ENCODE measurements at places on chromosomes 1 and 21.
A peak's percentile ranks its signal among the peaks of the same experiment; 100 is the strongest.

DNA sequence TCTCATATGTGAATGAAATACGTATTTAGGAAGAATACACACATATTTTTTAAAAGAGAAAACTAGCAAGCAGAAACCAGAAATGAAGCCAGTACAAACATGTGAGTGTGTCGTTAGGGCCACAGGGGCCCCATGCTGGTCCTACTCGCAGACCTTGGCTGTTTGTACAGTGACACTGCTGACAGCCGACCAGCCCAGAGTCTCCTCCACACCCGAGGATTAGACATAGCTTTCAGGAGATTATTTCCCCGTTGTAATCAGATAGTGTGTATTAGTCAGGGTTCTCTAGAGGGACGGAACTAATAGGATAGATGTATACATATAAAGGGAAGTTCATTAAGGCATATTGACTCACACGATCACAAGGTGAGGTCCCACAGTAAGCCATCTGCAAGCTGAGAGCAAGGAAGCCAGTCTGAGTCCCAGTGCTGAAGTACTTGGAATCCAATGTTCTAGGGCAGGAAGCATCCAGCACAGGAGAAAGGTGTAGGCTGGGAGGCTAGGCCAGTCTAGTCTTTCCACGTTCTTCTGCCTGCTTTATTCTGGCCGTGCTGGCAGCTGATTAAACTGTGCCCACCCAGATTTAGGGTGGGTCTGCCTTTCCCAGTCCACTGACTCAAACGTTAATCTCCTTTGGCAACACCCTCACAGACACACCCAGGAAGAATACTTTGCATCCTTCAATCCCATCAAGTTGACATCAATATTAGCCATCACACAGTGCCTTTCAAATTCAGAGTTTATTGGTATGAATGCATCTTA lies 51.2 kb downstream of the DIP2A start:
- peak; percentile 37 for DNase-seq

- no peak for DNase-seq
Observed at GRCh38 chr1:223386013-223386412, 7.2 kb upstream of the CCDC185 start.

DNA sequence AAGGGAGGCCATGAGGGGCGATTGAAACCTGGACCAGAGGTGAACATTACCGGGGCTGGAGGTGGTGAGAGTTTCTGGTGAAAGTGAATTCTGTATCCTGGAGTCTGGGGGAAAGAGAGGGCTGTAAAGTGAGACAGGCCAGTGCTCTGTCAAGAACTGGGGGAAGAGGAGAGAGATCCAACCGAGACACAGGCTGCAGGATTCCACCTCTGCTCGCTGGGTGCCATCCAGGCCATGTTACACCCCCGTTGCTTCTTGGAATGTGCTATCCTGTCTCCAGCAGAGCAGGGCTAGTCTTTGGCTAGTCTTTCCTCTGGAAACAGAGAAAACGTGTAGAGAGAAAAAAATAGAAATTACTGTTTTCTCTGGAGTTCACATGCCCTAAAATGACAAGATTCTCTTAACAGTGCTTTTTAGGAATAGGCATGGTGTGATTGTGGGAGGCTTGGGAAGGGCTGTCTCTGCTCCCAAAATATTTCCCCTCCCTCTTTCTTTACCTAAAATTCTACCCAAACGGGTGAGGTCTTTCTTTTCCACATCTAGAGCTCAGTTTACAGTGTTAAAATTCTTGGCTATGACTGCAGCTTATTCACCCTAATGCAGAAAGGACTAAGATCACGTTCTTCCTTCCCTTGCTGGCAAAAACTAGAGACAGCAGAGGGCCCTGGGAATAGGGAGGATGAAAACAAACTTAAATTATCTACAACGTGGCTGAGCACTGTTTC lies 16.5 kb upstream of the OVAAL start:
- DNase-seq = no peak

GRCh38 chr1:53956308-53957168 lies 10.4 kb downstream of the LRRC42 start:
- DNase-seq = no peak

DNA sequence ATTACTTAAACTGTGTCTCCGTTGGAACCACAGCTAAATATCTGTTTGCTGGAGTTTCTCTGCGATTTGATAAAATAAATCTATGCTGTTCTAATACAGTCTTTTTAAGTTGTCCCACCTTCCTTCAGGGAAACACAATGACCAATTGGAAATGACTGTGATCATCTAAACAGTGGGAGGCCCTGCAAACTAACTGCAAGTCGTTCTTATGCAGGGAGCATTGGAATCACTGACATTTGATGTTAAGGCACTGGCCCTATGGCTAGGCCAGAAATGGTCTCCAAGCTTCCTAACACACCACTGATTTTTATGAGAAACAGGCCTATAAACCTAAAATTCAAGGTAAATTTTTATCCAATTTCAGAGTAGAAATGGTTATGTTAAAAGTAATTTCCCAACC lies 645.2 kb downstream of the LMO4 start:
- no peak for DNase-seq

- no peak for DNase-seq
Observed at GRCh38 chr1:238152119-238152518, 261.4 kb upstream of the ZP4 start.

DNA sequence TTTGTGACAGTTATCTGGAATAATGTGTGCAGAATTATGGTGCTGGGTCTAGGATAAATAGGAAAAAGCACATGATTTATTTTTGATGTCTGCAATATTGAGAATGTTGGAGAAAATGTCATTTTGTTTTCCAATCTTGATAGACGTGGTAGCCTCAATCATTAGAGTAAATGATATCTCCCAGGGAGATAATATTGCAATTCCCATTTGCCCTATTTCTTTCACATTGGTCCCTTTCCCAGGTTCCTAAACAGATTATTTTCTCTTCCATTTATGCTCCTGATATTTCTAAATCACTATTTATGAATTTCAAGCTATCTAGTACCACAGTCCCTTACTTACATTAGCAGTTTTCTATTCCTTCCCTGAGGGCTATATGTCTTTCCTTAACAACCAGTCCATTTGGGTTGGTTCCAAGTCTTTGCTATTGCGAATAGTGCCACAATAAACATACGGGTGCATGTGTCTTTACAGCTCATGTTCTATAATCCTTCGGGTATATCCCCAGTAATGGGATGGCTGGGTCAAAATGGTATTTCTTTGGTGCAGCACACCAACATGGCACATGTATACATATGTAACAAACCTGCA lies 447.3 kb downstream of the PLA2G4A start:
- DNase-seq = no peak

GRCh38 chr1:2921970-2922686 lies 99.1 kb upstream of the ACTRT2 start:
- DNase-seq = peak; percentile 40

DNA sequence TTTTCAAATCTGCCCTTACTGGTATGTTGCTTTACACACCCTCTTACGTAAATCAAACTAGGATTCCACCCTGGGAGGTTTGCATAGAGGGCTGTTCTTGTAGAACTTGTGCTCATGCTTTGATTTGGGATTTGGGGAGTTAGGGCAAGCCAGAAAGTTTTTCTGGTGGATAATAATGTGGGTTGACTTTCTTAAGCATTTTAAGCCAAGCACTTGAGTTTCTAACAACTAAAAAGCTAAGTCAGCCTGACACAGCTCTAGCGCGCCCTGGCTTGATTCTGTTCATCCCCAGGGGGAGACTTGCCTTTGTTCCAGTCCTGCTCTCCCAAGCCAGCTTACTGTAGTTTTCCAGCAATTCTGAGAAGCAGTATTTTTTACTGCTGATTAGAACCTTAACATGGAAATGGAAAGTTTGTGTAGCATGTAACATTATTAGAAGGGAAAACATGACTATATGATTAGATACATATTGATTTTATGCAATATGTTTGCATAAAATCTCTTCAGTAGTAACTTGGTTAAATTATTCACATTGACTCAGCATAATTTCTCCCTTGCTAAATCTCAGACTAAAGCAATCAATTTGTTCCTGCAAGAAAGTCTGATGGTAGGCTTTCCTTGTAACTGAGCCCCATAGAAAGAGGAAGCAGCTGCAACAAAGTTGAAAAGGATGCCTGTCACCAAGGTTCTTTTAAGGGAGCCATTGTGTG lies 11.0 kb upstream of the PGD start:
- DNase-seq = peak; percentile 74

GRCh38 chr1:100718581-100718980 lies 961 bp upstream of the VCAM1 start:
- DNase-seq = no peak

- peak; percentile 6 for DNase-seq
Observed at GRCh38 chr1:75952016-75952415, 19.8 kb upstream of the ASB17 start.

GRCh38 chr1:103256490-103256889 lies 148.2 kb upstream of the COL11A1 start:
- no peak for DNase-seq

DNA sequence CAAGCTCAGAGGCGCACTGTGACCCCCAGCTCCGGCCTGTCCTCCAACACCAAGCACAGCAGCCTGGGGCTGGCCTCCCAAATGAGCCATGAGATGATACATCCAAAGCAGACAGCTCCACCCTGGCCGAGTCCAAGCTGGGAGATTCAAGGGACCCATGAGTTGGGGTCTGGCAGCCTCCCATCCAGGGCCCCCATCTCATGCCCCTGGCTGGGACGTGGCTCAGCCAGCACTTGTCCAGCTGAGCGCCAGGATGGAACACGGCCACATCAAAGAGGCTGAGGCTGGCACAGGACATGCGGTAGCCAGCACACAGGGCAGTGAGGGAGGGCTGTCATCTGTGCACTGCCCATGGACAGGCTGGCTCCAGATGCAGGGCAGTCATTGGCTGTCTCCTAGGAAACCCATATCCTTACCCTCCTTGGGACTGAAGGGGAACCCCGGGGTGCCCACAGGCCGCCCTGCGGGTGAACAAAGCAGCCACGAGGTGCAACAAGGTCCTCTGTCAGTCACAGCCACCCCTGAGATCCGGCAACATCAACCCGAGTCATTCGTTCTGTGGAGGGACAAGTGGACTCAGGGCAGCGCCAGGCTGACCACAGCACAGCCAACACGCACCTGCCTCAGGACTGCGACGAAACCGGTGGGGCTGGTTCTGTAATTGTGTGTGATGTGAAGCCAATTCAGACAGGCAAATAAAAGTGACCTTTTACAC lies 29.1 kb downstream of the SLC19A1 start:
- no peak for DNase-seq

- DNase-seq = no peak
Observed at GRCh38 chr1:201094832-201095231, 17.4 kb downstream of the CACNA1S start.

- no peak for DNase-seq
Observed at GRCh38 chr1:231390071-231390470, 32.0 kb downstream of the EGLN1 start.

GRCh38 chr1:183559061-183559460 lies 31.2 kb downstream of the NCF2 start:
- DNase-seq = no peak

- DNase-seq = no peak
Observed at GRCh38 chr1:116738673-116739370, 15.4 kb upstream of the CD2 start.

DNA sequence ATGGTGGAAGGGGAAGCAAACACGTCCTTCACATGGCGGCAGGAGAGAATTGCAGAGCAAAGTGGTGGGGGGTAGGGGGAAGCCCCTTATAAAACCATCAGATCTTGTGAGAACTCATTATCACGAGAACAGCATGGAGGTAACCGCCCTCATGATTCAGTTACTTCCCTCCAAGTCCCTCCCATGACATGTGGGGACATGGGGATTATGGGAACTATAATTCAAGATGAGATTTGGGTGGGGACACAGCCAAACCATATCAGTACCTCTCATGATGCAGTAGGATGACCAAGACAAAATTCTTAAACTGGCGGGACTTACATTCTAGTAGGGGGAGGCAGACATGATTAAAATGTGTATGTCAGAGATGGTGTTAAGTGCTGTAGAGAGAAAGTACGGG lies 38.8 kb downstream of the WNT4 start:
- DNase-seq = peak; percentile 54

DNA sequence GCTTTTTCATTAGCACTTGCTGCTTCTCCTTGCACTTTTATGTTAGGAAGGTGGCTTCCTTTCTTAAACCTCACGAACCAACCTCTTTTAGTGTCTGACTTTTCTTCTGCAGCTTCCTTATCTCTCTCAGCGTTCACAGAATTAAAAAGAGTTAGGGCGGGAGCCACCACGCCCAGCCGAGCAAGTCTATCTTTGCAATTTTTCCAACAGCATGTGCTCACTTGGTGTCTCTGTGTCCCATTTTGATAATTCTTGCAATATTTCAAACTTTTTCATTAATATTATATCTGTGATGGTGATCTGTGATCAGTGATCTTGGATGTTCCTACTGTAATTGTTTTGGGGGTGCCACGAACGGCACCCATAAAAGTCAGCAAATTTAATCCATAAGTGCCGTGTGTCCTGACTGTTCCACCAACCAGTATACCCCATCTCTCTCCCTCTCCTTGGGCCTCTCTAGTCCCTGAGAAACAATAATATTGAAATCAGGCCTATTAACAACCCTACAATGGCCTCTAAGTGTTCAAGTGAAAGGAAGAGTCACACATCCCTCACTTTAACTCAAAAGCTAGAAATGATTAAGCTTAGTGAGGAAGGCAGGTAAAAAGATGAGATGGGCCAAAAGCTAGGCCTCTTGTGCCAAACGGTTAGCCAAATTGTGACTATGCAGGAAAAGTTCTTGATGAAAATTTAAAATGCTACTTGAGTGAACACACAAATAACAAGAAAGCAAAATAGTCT lies 15.9 kb upstream of the ITPKB start:
- peak; percentile 92 for DNase-seq

DNA sequence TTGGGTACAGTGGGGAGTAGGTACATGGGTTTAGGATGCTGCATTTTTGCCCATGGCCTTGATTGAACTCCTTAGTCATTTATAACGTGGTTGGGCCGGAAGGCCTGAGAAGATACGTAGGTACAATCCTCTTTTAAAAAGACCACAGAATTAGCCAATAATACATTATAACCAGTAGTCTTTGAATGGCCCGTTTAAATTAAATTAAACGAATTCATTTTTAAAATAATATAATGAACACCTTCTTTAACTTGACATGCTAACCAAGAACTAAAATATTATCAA lies 20.1 kb upstream of the ADAR start:
- no peak for DNase-seq

DNA sequence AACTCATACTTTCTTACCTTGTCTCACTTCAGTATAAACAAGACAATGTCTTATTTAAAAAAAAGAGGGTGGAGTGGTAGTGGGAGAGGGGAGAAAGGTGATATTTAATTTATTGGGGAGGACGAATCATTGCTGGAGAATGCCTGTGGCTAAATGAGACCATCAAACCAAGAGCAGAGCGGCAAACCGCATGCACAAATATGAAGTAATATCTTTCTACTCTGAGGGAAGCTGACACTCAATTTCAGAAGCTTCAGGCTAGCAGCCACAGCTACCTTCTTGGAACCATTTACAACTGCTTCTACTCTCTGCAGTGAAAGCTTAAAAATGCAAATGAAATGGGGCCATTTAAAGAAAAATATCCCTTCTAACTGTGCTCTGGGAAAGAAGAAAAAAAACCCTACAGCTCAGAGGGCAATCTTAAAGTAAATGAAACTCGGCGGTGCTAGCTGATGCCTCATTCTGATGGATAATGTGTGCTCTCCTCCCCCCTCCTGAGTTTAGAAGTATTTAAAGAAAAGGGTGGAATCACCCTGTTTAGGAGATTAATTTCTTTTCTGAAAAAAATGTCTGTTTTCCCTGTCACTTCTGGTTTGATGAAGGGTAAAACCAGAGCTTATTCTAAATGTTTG lies 178.2 kb upstream of the CAMK1G start:
- DNase-seq = no peak

GRCh38 chr1:207752456-207752998 lies 673 bp downstream of the CD46 start:
- DNase-seq = peak; percentile 51

GRCh38 chr21:42079939-42080787 lies 9.0 kb downstream of the UMODL1 start:
- DNase-seq = no peak

GRCh38 chr1:181485287-181486097 lies 2.2 kb downstream of the CACNA1E start:
- DNase-seq = peak; percentile 27

Data from hematopoietic multipotent progenitor cell treated with erythropoietin and hydrocortisone succinate and interleukin-3 and kit ligand, for 6 days (in vitro differentiated cells).